ENCODE measurements at places on chromosomes 7 and 10.

- peak; percentile 40 for DNase-seq
These were observed 5.7 kb downstream of the GRID2IP start for GRCh38 chr7:6545398-6546126.

- DNase-seq: peak; percentile 83
These were observed 145.3 kb upstream of the PRSS1 start for GRCh38 chr7:142603870-142604448.

GRCh38 chr7:68682910-68683309 lies 915.4 kb upstream of the AUTS2 start:
- DNase-seq: no peak

DNA sequence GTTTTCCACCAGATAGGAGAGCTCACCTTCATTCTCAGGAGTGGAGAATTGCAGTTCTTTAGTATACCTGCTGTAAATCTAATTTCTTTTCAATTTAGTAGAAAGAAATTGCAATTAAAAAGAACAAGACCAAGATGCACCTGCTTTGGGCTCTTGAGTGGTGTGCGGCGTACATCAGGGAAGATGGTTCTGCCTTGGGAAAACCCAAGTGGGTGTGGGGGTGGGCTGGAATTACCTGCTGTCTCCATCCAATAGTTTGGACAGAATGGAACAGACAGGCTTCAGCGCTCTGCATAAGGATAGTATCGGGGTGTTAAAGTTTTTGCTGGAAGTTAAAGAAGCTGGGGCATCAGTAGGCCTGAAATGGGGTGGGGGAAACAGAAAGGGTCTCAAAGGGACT lies 7.2 kb upstream of the ADCY1 start:
- DNase-seq: no peak

GRCh38 chr7:42238709-42239366 lies 1.8 kb upstream of the GLI3 start:
- no peak for DNase-seq

GRCh38 chr7:50141131-50141530 lies 48.1 kb upstream of the ZPBP start:
- DNase-seq: no peak

DNA sequence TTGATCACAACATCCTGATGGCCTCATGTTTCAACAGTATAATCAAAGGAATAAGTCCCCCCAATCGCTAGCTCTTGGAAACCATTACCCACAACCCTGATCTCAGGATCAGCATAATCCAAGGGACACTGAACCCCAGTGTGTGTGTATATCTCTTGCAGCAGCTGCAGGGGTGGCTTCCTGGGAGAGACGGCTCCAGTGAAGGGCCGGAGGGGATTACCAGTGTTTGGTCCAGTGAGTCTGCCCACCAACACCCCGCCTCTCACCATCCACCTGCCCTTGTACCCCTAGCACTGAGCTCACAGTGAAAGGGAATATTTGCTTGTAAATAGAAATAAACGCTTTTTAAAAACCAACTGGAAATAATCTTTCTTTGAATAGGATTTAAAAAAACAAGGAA lies 63.1 kb downstream of the FAM53B start:
- no peak for DNase-seq

DNA sequence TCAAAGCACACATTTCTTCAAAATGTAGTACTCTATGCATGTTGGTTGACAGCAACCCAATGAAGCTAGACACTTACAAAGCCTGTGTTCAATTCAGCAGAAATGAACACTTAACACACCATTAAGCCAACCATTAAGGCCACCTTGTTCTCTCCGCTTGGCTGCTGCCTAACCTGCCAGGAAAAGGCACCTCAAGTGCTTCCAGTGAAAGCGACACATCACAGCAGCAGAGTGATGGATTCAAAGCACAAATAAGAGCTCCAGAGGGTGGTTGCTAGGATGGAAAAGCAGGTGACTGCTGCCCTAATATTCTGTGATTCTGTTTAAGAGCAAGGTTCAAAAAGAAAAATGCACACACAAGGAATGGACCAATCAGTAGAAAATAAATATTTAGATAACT lies 81.5 kb upstream of the GNAI1 start:
- no peak for DNase-seq

DNA sequence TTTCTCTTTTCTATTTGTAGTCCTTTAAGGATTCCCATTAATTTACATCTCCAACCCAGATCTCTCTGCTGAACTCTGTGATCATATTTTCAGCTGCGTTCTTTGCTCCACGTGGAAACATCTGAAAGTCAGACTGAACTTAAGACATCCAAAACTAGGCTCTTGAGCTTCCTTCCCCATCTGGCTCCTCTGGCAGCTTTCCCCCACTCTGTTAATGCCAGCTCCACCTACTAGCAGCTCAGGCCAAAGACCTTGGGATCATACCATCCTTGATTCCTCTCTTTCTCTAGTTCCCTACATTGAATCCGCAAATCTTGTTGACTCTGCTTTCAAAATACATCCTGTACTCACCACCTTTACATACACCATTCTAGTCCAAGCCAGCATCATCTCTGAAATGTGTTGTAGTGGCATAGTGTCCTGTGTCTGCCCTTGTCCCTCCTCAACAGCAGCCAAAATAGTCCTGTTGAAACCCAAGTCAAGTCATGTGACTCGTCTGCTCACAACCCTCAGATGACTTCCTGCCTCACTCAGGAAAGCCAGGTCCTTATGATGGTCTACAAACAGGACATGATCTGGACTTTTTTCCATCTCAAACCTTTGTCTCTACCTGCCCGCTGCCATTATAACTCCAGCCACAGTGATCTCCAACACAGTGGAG lies 7.0 kb downstream of the REEP3 start:
- DNase-seq: no peak

- no peak for DNase-seq
These were observed 67.8 kb downstream of the ABCC2 start for GRCh38 chr10:99850021-99850766.

DNA sequence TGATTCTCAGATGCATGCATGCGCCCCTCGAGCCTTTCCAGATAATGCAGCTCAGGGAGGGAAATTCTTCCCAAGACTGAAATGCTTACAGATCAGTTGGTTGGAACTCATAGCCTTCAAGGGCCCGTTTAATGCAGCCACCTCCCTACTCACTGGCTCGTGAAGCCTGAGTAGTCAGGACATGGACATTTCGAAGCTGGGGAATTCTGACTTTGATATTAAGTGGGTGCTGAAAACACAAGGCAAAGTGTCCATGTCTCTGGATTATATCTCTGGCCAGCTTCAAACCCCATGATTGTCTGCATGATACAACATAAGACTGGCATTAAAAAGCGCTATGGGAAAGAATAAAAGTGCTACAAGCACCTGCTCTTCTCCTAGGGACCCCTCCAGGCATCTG lies 207.5 kb downstream of the HERPUD2 start:
- no peak for DNase-seq

DNA sequence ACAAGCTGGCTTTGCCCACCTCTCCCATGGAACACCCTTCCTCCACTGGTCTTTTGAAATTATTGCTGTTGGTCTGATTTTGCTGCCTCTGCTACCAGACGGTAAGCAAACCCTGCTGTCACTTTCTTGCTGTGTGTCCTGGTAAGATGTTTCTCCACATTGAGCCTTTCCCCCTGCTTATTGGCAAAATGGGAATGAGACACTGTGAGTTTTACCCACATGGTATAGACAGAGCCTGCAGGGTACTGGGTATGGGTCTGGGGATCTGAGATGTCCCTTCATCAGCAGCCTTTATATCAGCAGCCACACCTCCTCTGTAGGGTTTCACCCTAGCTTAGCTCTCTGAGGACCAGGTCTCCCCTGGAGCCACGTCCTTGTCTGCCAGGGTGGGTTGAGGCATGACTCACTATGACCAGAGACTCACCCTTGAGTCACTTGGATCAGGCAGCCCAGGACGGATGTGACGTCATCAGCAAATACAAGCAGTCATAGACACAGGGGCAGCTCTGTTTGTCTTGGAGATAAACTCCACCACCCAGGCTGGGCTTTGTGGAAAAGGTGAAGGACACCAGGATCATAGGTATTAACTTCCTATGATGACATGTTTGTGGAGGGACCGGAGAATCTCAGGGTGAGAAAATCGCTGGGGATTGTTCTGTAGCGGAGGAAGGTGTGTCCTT lies 17.9 kb upstream of the BAIAP2L1 start:
- peak; percentile 59 for DNase-seq

GRCh38 chr7:6615723-6616555 lies 529 bp downstream of the ZNF853 start:
- no peak for DNase-seq

GRCh38 chr7:129366-130221 lies 62.8 kb upstream of the FAM20C start:
- DNase-seq: peak; percentile 82

GRCh38 chr10:70834441-70835151 lies 18.8 kb downstream of the SGPL1 start:
- DNase-seq: peak; percentile 77

GRCh38 chr7:24115661-24116060 lies 168.3 kb upstream of the NPY start:
- no peak for DNase-seq

DNA sequence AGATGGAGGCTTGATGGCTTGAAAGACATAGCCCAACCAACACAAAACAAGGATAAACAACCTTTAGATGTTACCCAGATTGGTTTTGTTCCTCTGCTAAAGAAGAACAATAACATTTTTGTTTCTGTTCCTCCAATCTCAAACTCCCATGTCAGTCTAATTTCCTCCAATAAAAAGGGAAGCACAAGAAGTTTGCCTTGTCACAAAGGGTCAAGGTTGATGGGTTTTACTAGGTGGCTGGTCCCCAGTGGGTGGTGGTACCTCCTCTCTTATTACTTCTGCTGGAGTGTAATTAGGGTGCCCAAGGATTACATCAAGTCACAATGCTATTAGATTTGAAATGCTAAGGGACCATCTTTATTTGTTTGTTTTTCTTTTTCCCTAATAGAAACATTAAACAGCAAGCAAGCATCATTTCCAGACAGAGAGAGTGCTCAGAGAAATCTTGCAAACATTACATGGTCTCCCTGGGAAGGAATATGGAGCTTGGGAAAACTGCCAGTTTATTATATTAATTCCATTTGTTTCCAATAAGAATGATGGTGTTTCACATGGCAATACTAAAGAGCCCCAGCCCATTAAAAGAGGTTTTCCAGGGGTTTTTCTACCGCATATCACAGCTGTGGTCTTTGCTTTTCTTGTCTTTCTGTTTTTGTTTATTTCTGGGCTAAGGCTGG lies 78.3 kb upstream of the AOAH start:
- DNase-seq: no peak

GRCh38 chr10:31914370-31914769 lies 14.3 kb downstream of the ARHGAP12 start:
- no peak for DNase-seq

DNA sequence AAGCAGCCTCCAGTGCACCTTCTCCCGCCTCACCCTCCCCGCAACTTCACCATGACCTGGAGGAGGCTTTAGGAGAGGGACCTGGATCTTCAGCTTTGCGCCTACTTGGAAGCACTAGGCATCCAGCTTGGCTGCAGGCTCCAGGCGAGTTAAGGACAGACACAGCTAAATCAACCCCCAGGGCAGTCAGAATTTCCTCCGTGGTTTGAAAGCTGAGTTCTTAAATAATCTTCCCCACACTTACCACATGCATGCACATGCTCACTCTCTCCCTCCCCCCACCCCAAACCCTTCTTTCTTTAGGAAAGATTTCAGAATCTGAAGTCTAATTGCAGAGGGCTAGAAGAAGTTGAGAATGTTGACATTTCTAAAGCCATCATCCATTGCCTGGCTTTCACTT lies 36.7 kb upstream of the LRRC4 start:
- no peak for DNase-seq

DNA sequence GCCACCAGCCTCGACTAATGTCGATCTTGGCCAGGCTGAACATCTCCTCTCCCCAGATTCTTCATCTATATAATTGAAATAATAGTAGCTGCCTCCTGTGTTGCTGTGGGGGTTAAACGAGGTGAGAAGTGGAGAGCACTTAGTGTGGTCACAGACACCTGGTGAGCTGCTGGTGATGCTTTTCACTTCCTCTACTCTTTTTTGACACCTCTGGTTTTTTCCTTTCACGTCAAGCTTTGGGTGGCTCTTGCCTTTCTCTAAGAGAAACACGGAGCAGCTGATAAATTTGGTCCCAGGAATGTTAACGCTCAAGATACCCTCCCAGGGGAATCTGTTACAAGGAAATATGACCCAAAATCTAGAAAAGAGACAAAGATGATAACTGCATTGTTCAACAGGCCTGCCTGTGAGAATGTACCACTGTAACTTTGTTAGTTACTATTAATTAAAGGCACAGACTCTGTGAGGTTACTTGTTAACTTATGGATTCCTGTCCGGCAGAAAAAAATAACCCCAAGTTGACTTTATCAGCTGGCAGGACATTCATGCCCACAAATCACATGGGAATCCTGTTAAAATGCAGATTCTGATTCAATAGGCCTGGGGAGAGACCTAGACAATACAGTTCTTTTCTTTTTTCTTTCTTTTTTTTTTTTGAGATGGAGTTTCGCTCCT lies 9.5 kb upstream of the NPFFR1 start:
- DNase-seq: no peak

GRCh38 chr7:73449422-73449821 lies 15.8 kb downstream of the FZD9 start:
- DNase-seq: no peak

GRCh38 chr10:16891375-16892313 lies 74.4 kb upstream of the RSU1 start:
- peak; percentile 20 for DNase-seq

- no peak for DNase-seq
These were observed 868 bp downstream of the MYO1G start for GRCh38 chr7:44977959-44978335.

DNA sequence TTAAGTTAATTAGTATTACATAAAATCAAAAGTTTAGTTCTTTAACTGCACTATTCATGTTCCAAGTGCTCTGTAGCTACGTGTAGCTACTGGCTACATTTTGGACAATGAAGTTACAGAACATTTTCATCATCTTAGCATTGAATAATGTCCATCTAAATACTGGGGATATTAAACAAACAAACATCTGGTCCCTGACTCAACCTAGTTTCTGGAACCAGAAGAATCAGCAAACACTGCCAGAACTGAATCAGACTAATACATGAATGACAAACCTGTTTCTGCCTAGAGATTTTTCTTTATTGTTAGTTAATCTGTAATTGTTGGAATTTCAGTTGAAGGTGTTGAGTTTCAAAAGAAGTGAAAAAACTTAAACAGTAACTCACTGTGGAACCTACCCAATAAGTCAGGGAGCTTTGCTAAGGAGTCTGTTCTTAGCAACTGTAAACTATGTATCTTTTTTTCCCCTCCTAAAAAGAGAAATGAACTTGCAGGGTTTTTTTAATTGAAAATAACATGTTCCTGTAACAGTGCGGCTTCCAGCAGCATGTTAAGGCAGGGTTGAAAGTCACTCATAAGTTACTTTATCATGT lies 58.3 kb downstream of the CDK13 start:
- no peak for DNase-seq

DNA sequence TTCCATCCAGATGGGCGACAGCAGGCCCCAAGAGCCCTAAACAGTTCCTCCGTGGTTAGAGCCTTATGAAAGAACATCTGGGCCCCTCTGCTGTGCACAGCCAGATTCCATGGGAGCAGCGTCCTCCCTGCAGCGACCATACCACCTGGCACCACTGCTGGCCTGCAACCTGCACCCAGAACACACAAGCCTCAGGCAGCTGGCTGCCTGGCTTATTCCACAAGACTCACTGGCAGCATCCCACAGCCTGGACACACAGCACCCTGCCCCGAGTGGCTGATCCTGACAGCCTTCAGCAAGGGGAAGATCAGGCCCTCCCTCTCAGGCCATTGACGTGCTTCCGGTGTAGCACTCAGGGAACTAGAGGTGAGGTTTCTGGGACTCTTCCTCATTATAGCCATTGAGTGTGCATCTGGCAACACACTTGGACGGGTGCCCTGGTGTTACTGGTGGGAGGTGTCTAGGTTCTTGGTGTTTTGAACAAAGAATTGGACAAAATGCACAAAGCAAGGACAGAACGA lies 33.7 kb upstream of the ERCC6 start:
- no peak for DNase-seq
